ENCODE measurements at places on chromosomes 5 and 9. TPM values are rescaled to one million over a fixed set of nuclear protein-coding genes. Genes with fewer than 3 reads are reported as not detected.

Gene SLC45A2
- 0.66 TPM for total RNA-seq

Gene MEIKIN
- total RNA-seq: not detected

Gene PTTG1
- total RNA-seq: 3.7 TPM

Gene ENTPD2
- 41.1 TPM for total RNA-seq

Gene IL4
- not detected for total RNA-seq

Gene ANKRD18B
- 2.1 TPM for total RNA-seq

Gene CATSPER3
- total RNA-seq: 1.0 TPM

Gene ZBED3
- total RNA-seq: 16.6 TPM

Gene ROPN1L
- 0.26 TPM for total RNA-seq

Gene RIGI
- total RNA-seq: 9.4 TPM

Gene OMD
- 4.8 TPM for total RNA-seq

Gene CDKN2B-AS1
- 0.55 TPM for total RNA-seq

Gene FBXO38
- total RNA-seq: 37.5 TPM

Gene LURAP1L
- total RNA-seq: 25.2 TPM

Gene CCNJL
- 1.3 TPM for total RNA-seq

Gene GABRA1
- not detected for total RNA-seq

Gene PTCH1
- total RNA-seq: 57.9 TPM

Gene BARHL1
- not detected for total RNA-seq

Gene FGFR4
- total RNA-seq: 233 TPM

Gene DELE1
- total RNA-seq: 72.4 TPM

Gene SPATA24
- total RNA-seq: 7.3 TPM

Gene EQTN
- 0.32 TPM for total RNA-seq

Gene SYK
- total RNA-seq: 42.9 TPM

Gene SLC2A6
- 18.4 TPM for total RNA-seq

Gene CD274
- 2.3 TPM for total RNA-seq

Gene SPINK4
- 2.5 TPM for total RNA-seq

Gene PCDHGC5
- total RNA-seq: 2.0 TPM

Gene PCDHGA11
- 4.2 TPM for total RNA-seq

Gene SLC28A3
- total RNA-seq: 9.4 TPM

Gene SLC22A4
- 0.37 TPM for total RNA-seq

Gene TICAM2
- 3.3 TPM for total RNA-seq

Gene PRRC1
- total RNA-seq: 59.8 TPM

Gene PTPRD
- total RNA-seq: 35.9 TPM

All from mucosa of gallbladder (tissue), 1 donor.